ENCODE measurements at places on chromosomes 6 and 20.
A peak's percentile ranks its signal among the peaks of the same experiment; 100 is the strongest.

GRCh38 chr6:89927791-89928550, 33.7 kb downstream of the GJA10 start:
- DNase-seq: no peak

- DNase-seq: peak; percentile 73
Measured at GRCh38 chr6:35359744-35360348, 17.5 kb downstream of the PPARD start.

- DNase-seq: no peak
Measured at GRCh38 chr6:118672678-118673077, 21.3 kb upstream of the CEP85L start.

DNA sequence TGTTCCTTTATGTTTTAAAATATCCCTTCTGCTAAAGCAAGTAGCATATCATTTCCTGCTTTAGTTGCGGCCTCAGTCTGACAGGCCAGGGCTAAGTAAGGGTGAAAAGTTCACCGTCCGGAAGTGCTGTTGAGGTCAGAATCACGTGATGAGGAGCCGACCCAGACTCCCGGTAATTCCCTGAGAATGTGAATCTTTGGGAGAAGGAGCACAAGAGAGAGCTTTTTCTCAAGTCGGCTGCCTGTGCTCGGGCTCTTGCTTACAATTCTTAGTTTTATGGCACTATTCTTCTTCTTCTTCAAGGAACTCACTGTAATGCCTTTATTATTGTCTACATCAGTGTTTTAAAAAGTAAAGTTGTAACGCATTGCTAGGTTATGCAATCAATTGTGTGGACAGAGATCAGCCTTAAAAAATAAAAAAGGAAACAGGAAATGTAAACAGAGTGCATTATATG, 309.3 kb downstream of the PRL start:
- no peak for DNase-seq

DNA sequence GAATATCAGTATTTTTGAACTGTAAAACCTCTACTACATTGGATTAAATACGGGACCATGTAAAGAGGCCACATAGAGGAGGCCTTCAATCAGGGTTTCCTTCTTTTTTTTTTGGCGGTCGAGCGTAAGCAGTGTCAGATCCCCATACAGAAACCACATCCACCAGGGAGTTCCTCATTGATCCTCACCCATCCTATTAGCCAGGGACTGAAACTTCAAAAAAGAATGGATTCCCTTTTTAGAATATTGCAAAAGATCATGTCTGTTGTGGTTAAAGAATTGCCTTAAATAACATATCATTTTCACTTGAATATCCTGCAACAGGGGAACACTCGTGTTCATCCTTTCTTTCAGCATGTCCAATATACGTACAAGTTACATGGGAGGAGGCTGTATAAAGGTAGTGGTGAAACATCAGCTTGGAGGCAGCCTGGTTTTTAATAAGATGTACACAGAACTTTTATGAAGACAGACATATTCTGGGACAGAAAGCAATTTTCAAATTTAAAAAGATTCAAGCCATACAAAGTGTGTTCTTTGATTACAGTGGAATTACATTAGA, 96.1 kb downstream of the PPP1R14C start:
- DNase-seq: no peak

DNA sequence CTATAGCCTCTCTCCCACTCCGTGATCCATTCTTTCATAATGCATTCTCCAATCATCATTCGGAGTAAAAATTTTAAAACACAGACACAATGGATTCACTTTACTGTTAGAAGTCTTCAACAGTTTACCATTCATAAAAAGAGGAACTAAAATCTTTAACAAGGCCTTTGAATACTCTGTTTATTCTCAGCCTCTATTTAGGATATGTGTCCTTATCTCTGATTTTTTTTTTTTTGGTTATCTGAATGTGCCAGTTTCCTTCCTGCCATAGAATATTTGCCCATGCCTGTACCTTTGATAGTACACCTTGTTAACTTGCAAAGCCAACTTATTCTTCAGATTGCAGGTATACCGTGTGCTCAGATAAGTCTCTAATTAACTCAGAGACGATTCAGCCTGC, 11.1 kb downstream of the CRISP1 start:
- DNase-seq: no peak

GRCh38 chr6:143559051-143559660, 47.6 kb upstream of the FUCA2 start:
- no peak for DNase-seq

GRCh38 chr20:1537731-1538058, 19.8 kb downstream of the SIRPD start:
- DNase-seq: no peak

- no peak for DNase-seq
Measured at GRCh38 chr20:44805335-44805978, 4.9 kb downstream of the RIMS4 start.

- DNase-seq: peak; percentile 88
Measured at GRCh38 chr20:62316331-62317166, 13.8 kb downstream of the ADRM1 start.

GRCh38 chr6:109781001-109781400, 89.9 kb downstream of the FIG4 start:
- no peak for DNase-seq

DNA sequence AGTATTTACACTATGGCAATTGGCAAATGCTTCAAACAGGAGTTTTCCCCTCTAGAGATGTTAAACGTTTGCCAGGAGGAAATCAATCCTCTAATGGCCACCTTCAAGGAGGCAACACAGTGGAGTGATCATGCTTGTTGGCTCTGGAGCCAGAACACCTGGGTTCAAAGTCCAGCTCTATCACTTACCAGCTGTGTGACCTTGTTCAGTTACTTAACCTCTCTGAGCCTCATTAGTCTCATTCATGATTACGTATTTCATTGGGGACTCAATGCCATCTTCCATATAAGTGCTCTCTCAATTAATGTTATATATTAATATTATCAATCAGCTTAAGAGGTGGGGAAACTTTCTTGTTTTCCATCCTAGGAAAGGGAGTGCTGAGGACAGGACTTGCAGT, 26.1 kb downstream of the SLC52A3 start:
- DNase-seq: no peak

DNA sequence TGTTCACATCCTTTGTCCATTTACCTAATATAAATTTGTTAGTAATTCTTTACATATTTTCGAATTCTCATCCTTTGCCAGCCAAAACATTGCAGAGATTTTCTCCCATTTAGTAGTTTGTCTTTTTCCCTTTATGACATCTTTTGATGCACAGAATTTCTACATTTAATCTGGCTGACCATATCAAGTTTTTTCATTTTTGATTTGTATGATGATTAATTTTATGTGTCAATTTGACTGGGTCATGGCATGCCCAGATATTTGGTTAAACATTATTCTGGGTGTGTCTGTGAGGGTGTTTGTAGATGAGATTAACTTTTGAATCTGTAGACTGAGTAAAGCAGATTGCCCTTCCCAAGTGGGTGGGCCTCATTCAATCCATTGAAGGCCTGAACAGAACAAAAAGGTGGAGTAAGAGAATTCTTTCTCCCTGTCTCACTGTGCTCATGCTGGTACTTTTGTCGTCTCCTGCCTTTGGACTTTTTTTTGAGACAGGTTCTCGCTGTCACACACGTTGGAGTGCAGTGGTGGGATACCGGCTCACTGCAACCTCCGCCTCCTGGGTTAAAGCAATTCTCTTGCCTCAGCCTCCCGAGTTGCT, 72.1 kb upstream of the EPB41L1 start:
- no peak for DNase-seq

DNA sequence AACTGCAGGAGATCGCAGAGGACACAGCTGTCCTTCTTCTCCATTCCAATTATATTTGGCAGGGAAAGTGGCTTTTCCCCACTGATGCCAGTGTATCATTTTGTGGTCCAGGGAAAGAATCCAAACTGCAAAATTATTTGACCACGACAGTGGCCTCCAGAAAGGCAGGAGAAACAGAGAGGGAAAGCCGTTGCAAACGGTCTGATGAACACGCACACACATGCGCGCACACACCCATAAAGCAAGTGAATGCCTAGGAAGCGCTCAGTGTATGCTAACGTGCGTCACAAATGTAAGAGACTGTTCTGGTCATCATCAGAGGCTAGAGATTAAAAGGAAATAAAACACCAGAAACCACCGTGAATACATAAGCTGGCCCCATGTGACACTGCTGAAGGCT, 54.0 kb downstream of the NPEPL1 start:
- DNase-seq: peak; percentile 30

DNA sequence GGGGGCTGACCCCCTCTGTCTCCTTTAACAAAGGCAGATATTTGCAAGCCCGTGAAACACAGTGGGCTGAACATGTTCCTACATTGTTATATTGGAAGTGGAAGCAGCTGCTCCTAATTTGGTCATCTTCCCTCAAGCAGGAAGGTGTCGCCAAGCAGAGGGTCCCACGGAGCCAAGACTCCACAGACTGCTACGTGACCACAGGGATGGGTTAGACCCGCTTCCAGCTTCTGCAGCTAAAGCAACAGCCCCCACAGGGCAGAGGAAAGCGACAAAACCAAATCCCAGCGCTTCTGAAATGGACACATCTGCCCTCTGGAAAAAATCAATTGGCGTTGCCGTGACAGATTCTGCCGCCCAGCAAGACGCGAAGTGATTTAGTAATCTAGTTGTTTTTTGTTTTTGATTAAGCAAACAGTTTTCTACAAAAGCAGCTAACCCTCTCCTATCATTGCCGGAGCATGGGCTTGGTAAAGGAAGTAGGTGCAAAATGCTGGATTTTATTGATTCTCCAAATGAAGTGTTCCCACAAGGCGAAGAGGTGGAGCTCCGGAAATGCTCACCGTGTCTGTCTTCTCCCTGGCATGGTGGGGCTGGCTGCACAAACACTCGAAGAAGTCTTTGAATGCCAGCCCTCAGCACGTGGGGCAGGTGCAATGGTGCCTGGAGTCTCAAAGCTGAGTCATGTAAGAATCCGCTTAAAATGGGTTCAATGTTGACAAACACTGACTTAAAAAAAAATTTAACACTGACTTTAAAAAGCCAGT, 79.4 kb upstream of the FRMD1 start:
- no peak for DNase-seq

- no peak for DNase-seq
Measured at GRCh38 chr6:143581835-143582480, 70.4 kb upstream of the FUCA2 start.

- DNase-seq: peak; percentile 25
Measured at GRCh38 chr20:36950414-36951197, 902 bp downstream of the SAMHD1 start.

- peak; percentile 25 for DNase-seq
Measured at GRCh38 chr6:32148289-32149091, 3.2 kb downstream of the PRRT1 start.

DNA sequence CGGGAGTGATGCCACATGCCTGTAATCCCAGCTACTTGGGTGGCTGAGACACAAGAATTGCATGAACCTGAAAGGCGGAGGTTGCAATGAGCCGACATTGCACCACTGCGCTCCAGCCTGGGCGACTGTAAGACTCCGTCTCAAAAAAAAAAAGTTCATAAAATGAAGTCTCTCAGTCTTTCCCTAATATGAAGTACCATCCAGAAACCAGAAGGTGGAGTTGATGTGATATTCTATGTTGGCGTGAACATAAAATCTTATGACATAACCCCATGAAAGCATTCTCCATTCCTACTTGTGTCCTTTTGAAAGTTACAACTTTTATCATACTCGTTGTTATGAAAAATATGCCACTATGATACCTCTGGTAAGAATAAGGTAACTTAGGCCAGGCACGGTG, 5.7 kb downstream of the SOD2 start:
- no peak for DNase-seq

DNA sequence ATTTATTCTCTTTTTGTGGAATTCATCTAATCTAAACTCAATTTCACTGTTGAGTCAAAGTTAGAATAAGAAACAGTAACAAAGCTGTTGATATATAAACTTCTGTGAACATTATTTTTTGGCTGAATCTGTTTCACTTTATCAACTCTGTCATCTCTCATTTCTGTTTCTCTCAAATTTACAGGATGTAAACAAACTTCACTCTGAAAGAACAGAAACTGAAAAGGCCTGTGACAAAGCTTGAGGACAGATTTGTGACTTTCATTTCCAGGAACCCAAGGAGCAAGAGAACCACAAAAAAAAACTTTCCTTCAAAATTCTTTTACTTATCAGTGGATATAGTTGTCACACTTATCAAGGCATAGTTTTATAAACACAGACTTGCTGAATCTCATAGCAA, 447.9 kb upstream of the OPRM1 start:
- DNase-seq: no peak

- no peak for DNase-seq
Measured at GRCh38 chr6:159462431-159462830, 230.6 kb downstream of the SOD2 start.

DNA sequence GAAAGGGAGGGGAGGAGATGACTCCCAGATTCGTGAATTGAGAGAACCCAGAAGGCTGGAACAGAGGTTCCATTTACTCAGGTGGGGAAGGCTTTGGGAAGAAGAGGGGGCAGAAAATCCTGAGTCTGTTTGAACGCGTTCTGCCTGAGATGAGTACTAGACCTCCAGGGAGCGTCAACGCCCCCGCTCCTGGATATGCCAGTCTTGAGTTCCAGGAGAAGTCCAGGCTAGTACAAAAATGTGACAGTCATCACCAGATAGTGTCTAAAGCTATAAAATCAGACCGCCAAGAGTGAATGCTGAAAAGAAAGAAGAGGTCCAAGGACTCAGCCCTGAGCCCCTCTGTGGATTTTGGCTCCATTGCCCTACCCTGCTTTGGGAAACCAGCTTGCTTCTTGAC, 8.6 kb downstream of the AHCY start:
- DNase-seq: no peak

GRCh38 chr6:111263837-111264236, 176.5 kb downstream of the SLC16A10 start:
- DNase-seq: no peak

- DNase-seq: no peak
Measured at GRCh38 chr6:37622646-37623071, 75.0 kb downstream of the MDGA1 start.

DNA sequence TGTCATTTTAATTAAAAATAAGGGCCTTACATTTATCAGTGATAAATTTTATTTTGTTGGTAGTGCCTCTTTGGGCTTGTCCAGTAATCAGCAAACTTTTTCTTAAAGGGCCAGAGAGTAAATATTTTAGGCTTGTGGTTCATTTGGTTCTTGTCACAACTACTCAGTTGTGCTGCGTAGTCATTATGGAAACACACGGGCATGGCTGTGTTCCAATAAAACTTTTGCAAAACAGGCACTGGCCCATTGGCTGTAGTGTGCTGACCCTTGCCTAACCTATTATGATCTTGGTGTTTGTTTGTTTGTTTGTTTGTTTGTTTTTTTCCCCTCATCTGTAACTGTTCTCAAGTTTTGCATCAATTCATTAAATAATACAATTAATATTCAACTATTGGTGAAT, 19.4 kb downstream of the TBPL1 start:
- no peak for DNase-seq

DNA sequence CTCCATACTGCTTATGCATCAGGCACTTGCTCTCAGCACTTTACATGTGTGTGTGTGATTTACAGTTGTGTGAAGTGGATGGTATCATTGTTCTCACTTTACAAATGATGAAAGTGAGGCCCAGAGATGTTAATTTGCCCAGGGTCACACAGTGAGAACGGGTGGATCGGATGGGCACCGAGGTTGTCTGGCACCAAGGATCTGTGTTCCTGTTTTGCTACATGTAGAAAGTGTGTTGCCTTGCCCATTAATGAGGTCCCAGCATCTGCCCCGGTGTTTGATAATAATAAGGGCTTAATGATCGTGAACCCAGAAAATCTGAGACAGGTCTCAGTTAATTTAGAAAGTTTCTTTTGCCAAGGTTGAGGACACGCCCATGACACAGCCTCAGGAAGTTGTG, 216.1 kb upstream of the QKI start:
- DNase-seq: no peak

- peak; percentile 23 for DNase-seq
Measured at GRCh38 chr20:57089699-57090144, 176.7 kb downstream of the BMP7 start.

- DNase-seq: no peak
Measured at GRCh38 chr6:134422426-134423231, 104.7 kb upstream of the SGK1 start.

Data from cerebellum (tissue), 4 donors.